ENCODE measurements at places on chromosomes 16 and 17.
A peak's percentile ranks its signal among the peaks of the same experiment; 100 is the strongest.

DNA sequence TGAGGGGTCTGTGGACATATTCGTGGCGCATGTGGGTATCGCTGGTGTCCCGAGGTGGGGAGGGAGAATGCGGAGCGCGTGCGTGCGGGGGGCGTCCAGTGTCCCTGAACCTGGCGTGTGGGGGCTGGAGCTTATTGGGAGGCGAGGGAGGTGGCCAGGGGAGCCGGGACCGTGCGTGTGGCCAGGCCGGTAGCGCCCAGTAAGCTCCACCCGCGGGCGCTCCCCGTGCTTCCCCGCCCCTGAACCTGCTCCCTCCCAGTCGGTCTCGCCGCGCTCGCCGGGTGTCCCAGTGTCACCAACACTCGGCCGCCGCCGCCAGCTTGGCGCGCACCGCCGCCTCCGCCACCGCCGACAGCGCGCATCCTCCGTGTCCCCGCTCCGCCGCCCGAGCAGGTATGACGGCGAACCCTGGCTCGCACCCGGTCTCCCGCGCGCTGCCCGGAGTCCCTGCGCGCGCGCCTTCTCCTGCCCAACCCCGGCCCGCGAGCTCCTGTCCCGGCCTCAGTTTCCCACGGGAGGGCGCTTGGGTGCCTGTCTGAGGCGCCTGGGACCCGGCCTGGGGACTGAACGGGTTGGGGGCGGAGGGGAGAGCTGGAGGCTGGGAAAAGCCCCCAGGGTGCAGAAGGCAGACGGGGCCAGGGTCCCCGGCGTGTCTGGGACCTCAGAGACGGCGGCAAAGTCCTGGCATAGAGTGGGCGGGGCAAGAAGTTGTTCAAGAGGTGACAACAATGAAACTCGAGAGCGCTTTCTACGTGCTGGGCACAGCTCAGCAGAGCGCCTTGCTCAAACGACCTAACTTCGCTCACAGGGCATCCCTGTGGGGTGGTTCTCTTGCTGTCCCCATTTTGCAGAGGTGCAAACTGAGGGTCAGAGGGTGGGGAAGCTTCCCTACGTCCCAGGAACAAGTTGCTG is at the start of gene SCNN1B:
Gene SCNN1B, plus strand, starts transcription at position 258 of the 912 bp plus-strand sequence. CDS start 46,298 bp downstream, outside the sequence.
- no peak for DNase-seq

GRCh38 chr17:80260791-80261158 is at the start of gene RNF213:
RNF213 (plus strand) TSS chr17:80260852; CDS start chr17:80263682, 2,830 bp downstream.
- peak; percentile 75 for DNase-seq

- no peak for DNase-seq
These were observed 902 bp downstream of the STAC2 start for GRCh38 chr17:39224778-39225307.

- no peak for DNase-seq
These were observed 9.0 kb downstream of the PITPNA start for GRCh38 chr17:1553354-1554266.

DNA sequence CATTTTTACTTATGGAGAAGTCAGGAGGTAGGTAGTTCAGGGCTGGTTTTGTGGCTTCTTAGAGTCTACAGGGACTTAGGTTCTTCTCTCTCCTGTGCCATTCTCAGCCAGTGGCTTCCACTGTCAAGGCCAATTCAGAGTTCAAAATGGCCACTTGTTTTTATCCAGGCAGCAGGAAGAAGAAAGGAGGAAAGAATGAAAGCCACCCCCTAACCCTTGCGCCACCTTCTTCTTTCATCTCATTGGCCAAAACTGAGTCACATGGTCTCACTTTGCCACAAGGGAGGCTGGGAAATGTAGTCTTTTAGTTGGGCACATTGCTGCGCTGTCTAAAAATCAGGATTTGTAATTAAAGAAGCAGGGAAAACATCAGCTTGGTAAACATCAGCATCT is 60.8 kb upstream of the MED9 start:
- peak; percentile 94 for DNase-seq

DNA sequence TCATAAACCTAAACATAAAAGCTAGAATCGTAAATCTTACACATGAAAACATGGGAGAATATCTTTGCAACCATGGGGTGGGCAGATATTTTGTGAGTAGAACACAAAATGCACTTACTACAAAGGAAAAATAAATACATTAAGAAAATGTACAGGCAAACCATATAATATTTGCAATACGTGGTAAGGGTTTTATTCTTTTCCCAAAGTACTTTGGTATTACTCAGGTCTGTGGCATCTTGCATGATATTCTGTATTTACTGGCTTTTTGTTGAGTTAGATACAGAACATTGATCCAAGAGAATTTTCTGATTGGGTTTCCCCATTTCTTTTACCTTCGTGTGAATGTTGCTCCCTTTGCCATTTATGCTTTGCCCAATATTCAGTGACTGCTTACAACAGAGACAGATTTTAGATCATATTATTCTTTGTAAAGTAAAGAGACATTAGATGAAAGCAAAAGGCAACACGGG is 33.0 kb upstream of the ARHGAP17 start:
- no peak for DNase-seq

GRCh38 chr16:90057738-90058173 is 19.4 kb downstream of the PRDM7 start:
- peak; percentile 42 for DNase-seq

- peak; percentile 29 for DNase-seq
These were observed 7.9 kb upstream of the MFSD6L start for GRCh38 chr17:8806926-8807550.

GRCh38 chr17:19672009-19672750 is 23.6 kb downstream of the ALDH3A2 start:
- DNase-seq, result peak; percentile 37

DNA sequence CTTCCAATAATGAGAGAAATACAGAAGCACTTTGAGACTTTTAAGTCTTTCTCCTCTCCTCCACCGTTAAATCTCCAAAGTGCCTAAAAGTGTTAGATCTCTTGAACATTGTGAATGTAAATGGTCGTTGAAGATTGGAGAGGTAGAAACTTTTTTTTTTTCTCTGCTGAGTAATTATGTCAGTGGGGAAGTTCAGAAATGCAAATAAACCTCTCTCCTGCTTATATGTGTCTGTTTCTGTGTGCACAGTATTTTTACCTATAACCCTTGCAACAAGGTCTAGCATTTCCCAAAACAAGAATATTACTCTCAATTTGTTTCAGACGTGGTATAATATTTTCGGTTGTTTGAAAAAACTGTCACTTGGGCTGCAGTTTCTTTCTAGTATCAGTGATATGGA is 833.6 kb upstream of the CDH8 start:
- no peak for DNase-seq

- DNase-seq, result no peak
These were observed 58.9 kb downstream of the CFDP1 start for GRCh38 chr16:75374388-75374787.

- peak; percentile 58 for DNase-seq
These were observed 7.4 kb downstream of the NDRG4 start for GRCh38 chr16:58507195-58507962.

- DNase-seq, result peak; percentile 63
These were observed 24.3 kb upstream of the GSE1 start for GRCh38 chr16:85588562-85589503.

DNA sequence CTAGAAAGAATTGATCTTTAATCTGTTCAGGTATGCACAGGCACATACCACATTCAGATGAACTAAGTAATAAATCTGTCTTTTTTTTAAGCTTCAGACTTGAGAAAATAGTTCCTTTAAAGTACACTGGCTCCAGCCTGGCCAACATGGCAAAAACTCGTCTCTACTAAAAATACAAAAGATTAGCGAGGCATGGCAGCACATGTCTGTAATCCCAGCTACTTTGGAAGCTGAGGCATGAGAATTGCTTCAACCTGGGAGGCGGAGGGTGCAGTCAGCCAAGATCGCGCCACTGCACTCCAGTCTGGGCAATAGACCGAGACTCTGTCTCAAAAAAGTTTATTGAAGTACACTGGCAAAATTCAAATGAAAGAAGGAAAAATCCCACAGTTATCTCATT is 111.0 kb upstream of the NETO2 start:
- no peak for DNase-seq

- peak; percentile 37 for DNase-seq
These were observed 30.3 kb upstream of the LRRC37A start for GRCh38 chr17:46264456-46265198.

GRCh38 chr17:50482516-50482915 is 3.9 kb downstream of the RSAD1 start:
- peak; percentile 91 for DNase-seq

DNA sequence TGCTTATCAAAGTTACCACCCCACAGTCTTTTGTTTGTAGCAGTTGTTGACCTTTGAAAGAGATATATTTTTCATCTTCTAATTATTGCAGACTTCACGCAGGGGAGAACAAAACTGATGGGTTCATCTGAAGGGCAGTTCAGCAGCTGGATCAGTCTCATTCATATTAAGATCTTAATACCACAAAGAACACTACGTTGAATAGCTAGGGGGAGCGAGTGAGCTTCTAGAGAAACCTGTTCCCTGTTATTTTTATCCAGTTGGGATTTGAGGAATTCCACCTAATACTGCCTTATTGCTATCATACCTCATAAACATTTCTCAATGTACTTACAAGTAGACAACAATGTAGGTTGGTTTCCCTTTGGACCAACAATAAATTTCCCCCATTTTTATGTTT is 306.1 kb upstream of the KIF2B start:
- DNase-seq, result no peak

DNA sequence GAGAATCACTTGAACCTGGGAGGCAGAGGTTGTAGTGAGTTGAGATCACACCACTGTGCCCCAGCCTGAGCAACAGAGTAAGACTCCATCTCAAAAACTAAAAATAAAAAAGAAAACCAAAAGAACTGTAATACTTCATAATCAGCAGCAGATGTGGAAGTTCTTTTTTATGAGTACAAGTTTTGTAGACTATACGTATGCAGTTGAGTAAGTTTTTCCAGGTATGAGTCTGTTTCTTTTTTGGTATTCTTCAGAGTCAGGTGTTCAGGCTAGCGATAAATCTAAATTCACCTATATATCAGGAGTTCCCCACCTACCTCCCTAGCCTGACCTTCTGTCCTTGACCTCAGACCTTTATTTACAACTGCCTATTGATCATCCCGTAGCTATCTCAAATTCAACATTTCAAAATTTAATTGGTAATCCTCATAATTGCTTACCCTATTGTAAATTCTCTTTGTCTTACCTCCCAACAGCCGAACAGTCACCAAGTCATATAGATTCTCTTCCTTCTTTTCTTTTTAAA is 10.7 kb downstream of the DCTN5 start:
- no peak for DNase-seq

- DNase-seq, result no peak
These were observed 6.8 kb upstream of the ATP2C2 start for GRCh38 chr16:84361546-84361945.

DNA sequence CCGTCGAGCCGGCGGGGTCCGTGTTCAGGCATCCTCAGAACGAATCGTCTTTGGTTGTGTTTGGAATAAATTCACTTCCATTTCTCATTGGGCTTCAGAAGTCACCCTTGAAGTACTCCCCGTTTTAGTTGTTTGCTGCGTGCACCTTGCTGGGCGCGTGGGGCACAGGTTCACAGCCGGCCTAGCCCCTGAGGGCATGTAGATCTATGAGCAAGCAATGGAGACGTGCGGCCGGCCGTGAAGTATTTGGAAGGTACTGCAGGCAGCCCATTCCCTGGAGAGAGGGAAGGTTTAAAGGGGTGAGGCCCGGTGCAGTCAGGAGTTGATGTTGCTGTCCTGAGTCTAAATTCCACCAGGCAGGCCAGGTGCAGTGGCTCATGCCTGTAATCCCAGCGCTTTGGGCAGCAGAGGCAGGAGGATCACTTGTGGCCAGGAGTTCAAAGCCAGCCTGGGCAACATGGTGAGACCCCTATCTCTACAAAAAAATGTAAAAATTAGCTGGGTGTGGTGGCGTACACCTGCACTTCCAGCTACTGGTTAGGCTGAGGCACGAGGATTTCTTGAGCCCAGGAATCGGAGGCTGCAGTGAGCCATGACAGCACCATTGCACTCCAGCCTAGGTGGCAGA is 714 bp downstream of the ACSF3 start:
- peak; percentile 49 for DNase-seq

- DNase-seq, result no peak
These were observed 3.2 kb downstream of the TERB1 start for GRCh38 chr16:66798161-66798560.

DNA sequence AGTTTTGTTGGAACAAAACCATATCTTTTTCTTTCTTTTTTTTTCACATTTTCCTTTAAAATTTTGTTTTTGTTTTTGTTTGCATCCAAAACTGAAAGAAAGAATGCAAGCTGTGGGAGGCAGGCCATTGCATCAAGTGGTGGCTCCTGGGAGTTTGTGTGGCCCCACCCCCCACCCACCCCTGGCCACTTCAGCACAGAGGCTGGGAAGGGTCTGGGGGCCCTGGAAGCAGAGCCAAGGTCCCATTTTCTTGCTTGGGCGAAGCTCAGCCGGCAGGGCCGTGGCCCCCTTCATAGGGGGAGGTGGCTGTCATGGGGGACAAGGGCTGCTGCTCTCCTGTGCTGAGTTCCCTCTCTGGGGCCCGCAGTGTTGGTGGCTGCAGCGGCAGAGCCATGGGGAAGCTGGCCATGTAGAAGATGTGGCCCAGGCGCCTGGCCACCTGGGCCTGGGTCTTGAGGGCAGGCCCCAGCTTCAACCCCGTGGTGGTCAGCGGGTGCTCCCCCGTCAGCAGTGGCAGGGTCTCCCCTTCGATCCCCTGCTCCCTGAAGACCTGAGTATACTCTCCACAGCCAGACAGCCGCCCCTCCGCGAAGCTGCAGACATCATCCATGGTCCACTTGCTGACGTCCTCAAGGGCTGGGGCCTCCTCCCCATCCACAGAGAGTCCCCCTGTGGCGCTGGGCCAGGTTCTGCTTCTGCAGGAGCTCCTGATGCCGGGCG is 19.8 kb downstream of the PAFAH1B1 start:
- DNase-seq, result no peak

- DNase-seq, result peak; percentile 25
These were observed 1.8 kb downstream of the ATP2A3 start for GRCh38 chr17:3962217-3962964.

DNA sequence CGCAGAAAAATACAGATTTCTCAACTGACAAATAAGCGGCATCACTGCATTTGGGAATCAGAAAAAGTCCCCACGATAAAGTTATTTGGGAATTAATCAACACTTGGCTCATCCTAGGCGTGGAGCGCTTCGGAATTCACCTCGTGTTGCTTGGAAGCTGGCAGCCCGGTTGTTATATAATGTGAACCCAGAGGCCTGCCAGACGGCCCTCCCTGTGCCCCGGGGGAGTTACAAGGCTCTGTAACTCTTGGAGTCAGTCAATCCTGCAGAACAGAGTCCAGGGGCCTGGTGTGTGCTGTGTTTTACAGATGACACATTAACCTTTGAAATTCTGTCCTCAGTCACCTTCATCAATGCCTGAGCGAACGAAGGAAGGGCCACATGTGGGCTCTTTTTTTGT is 111.1 kb downstream of the PITPNC1 start:
- no peak for DNase-seq

DNA sequence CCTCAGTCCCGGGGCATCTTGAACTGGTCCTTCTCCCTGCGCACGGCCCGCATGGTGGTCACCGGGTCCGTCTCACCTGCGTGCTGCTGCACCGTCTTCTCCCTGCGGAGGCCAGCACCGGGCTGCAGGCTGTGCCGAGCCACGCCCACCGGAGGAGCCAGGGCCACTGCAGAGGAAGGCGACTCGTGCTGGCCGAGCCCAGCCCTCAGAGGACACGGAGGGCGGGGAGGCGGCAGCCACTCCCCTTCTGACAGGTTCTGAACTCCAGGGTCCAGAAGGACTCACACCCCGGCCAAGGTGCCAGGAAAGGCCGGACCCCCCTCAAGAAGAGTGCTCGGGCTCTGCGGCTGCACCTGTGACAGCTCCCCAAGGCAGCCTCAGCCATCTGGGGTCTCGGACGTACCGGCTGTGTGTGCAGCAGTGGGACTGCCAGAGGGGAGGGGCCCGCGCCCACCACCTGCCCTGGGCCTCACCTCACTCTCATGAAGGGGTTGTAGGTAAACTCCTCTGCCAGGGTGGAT is 15.8 kb upstream of the IGFALS start:
- no peak for DNase-seq

All from hematopoietic multipotent progenitor cell treated with erythropoietin and hydrocortisone succinate and interleukin-3 and kit ligand, for 4 days (in vitro differentiated cells).